NCI-H1048 (cell line): ENCODE measurements at places on chromosomes 12 and 14.

- DNase-seq, result no peak
Observed at GRCh38 chr14:92494512-92494911, 19.1 kb upstream of the RIN3 start.

- no peak for DNase-seq
Observed at GRCh38 chr12:62290846-62291245, 30.6 kb downstream of the USP15 start.

DNA sequence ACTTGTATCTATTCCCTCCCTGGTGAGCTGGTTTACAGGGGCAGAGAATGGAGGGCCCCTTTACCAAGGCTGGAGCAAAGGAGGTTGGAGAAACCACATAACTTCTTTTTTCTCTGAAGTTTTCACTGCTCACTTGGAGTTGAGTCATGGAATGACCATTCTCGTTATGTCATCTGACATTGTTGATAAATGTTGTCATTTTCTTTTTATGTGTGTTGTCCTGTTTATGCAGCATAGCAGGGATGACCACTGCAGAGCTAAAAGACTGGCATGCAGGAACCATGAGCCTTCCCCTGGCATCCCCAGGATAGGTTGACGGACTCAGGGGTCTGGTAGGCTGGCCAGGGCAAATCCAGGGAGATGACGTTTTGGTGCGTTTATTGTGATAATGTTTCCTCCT is 256.8 kb upstream of the DDHD1 start:
- DNase-seq, result no peak

- DNase-seq, result no peak
Observed at GRCh38 chr14:100374270-100374669, 51.1 kb downstream of the SLC25A47 start.

DNA sequence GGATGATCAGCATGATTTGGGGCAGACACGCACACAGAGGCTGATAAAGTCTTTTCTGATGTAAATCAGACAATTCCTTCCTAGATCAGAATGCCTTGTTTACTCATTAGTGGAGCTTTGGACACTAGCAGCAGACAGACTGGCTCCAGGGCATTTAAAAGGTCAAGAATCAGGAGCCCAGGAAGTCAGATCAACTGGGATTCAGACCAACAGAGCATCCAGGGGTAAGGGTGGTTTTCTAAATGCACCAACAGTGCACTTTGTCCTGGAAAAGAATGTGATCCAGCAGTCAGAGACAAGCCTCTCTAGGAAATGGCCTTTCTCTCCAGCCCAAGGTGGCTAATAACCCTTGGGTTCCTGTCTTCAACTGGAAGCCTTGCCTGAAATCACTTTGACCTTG is 405.3 kb downstream of the MED13L start:
- DNase-seq, result no peak

GRCh38 chr14:25833341-25834126 is 764.3 kb downstream of the NOVA1 start:
- DNase-seq, result peak; percentile 40

GRCh38 chr12:66066137-66066928 is 64.2 kb downstream of the LLPH start:
- DNase-seq, result peak; percentile 45

DNA sequence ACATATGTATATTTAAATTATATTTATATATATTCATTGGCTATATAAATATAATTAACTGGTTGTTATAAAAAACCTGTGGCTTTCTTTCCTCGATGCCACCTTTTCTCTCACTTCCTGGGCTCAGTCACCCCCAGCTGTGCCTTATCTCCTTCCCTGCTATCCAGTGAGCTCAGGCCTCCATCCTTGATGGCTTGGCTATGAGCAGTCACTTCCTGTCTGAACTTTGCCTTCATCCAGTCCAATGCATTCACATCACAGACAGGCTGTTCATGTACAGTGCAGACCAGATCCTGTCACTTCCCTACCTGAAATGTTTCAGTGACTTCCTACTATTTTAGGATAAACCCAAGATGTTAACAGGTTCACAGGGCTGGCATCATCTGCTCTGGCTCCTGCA is 115.3 kb upstream of the PRB2 start:
- no peak for DNase-seq

- DNase-seq, result no peak
Observed at GRCh38 chr14:74634964-74635363, 22.9 kb upstream of the LTBP2 start.

DNA sequence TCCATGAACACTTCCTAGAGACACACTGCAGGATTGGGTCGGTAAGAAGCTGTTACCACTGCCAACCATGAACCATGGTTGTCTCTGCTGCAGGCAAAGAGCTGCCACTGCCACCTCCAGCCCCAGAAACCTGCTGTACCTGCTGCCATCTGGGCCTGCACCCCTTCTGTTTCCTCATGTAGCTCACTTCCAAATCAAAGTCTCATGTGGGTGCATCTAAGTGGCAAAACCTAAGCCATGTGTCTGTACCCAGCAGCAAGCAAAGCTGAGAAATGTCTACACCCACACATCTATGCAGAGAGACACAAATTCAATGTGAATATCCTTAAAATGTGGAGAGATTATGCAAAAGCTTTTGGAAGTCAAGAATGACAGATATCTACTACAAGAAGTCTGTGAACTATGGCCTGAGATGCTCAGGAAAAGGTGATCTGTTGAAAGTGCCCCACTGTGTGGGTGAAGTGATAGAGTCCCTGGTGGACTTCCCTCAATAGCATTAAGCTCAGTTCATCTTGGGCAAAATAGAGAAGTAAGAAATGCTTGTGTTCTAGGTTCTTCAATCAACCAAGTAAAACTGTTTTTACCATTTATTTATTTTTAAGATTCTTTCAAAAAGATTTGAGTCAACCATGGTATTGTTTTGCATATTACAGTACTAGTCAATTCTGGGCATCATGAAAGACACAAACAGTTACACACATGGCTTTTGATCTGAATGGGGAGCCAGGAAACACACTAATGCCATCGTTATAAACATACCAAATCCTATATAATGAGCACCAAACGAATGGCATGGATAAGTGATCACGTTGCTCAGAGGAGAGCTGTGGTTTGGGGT is 64.4 kb downstream of the FOS start:
- no peak for DNase-seq

DNA sequence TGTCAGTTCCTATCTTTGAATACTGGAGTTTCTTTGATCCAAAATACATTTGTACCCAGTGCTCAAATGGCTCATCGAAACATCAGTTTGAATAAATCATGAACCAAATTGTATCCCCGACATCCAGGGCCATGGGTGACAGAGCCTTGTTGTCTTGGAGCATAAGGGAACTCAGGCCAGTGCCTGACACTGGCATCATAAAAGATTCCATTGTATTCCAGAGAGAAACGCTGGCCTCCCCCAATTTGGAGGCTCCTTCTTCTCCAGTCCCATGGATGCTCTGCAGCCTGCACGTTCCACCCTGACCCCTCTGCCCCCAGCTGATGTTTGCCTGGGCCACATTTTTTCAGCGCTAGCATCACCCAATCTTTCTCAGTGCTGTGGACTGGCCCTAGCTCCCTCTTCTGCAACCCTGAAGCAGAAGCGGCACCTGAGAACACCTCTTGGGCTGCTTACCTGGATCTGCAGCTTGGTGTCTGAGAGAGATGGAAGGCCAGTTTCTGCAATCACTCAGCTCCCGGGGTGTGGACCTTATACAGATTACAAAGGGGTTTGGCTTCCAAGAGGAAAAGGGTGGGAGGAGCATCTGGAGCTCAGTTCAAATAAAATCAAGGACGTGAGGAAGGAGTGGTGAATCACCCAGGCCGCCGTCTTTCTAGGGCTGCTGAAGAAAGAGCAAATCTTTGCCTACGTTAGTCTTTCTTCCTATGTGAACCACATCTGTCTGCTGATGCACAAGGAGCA is at the start of gene RNASE1:
TSS of gene RNASE1 (minus strand) at position 504 of the 744 bp plus-strand sequence. CDS start 776 bp downstream, outside the sequence.
- no peak for DNase-seq

GRCh38 chr12:15956010-15956409 is 44.9 kb downstream of the DERA start:
- DNase-seq, result no peak

DNA sequence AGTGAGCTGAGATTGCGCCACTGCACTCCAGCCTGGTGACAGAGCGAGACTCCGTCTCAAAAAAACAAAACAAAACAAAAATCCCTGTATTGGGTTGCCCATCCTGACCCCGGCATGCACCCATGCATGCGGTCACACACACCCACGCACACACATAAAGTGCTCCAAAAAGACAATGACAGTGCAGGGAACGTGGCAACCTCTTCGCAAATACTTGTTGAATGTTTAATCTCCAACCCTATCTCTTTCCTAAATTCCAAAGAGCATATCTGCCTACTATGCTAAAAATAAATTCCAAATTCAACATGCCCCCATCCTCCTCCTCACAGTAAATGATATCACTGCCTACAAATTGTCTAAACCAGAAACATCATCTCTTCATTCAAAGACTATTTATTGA is 13.5 kb downstream of the SLC7A7 start:
- no peak for DNase-seq

- DNase-seq, result no peak
Observed at GRCh38 chr14:90058876-90059458, 2.8 kb upstream of the KCNK13 start.

GRCh38 chr14:55117803-55118441 is 11.1 kb upstream of the LGALS3 start:
- no peak for DNase-seq

- DNase-seq, result no peak
Observed at GRCh38 chr12:9786726-9787717, 26.3 kb upstream of the CD69 start.

DNA sequence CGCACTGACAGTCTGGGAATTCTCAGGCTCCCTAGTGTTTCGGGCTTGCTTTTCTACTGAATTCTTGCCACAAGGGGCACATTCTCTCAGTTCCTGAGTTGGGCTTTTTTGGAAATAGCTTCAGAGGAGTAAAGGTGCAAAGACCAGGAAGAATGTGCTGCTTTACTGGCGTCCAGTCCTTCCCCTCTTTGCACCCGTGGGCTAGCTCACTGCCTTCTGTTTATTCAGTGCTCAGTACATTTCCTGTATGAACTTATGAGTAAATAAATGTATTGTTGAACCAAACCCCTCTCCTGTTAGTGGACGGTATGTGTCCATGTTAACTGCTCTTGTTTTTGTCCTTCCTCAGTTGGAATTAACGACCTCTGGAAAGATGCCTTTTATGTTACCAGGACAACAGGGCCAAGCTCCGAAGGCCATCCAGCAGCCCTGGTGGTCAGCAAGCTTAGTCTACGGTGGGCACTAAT is 24.0 kb downstream of the GSG1 start:
- DNase-seq, result no peak

- no peak for DNase-seq
Observed at GRCh38 chr12:97274386-97274785, 188.2 kb upstream of the RMST start.

DNA sequence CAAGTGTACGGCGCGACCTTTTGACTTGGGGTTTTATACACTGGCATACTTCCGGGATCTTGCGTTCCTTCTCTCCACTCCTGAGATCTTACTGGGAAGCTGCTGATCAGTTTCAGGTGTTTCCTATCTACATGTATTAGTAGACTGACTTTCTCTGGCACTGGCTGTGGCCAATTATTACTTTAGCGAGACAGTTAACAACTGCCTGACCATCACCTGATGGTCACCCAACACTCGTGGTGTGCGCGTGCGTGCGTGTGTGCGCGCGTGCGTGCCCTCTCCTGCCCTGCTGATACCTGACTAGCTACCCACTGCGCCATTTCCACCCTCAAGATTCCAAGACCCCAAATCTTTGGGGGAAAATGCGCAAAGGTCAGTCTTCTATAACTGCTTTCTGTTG is 249.9 kb downstream of the AEBP2 start:
- no peak for DNase-seq

- no peak for DNase-seq
Observed at GRCh38 chr12:63292471-63293221, 141.6 kb upstream of the AVPR1A start.

GRCh38 chr12:31928246-31929026 is 30.8 kb upstream of the RESF1 start:
- DNase-seq, result no peak
